ENCODE measurements at places on chromosomes 5 and 9.

GRCh38 chr9:92589923-92590322, 54.1 kb upstream of the ECM2 start:
- no peak for DNase-seq

GRCh38 chr5:2200261-2200950, 317.7 kb upstream of the IRX4 start:
- DNase-seq: no peak

DNA sequence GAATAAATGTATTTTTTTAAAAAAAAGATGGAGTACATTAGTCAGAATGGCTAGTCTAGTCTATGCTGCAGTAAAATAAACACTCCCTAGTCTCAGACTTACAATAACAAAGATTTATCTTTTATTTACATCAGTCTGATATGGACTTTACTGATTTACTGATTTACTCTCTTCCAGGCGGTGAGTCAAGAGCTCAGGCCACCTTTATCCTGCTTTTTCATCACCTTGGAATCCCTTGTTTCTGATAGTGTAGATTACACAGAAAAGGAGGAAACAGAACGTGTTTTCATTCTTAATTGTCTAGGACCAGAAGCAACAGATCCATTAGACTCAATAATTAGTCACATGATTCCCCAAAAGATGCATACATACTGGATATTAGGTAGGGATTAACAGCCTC, 290.1 kb upstream of the TRPC7 start:
- no peak for DNase-seq

DNA sequence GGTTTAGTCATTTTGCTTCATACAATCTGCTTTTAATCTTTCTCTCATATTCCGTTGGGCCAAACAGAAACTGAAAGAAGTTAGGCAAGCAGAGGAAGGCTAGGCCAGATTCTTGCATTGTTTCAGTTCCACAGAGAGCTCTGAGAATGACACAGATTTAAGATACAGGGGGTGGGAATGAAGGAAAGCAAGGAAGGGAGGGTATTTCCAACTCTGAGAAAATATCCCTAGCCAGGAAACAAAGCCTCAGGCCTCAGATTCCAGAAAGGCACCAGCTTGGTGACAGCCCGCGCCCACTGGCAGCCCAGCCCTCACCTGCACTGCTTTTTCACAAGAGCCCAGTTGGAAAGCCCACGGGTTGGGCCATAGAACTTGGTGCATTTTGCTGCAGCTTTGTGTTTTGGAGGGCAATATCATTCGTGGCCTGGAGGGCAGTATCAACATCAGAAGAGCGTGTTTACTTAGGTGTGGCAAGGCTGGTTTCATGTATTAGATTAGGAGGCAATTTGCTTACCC, 63.5 kb downstream of the ENC1 start:
- DNase-seq: no peak

GRCh38 chr9:133558191-133559126, 24.0 kb downstream of the ADAMTSL2 start:
- peak; percentile 57 for DNase-seq

DNA sequence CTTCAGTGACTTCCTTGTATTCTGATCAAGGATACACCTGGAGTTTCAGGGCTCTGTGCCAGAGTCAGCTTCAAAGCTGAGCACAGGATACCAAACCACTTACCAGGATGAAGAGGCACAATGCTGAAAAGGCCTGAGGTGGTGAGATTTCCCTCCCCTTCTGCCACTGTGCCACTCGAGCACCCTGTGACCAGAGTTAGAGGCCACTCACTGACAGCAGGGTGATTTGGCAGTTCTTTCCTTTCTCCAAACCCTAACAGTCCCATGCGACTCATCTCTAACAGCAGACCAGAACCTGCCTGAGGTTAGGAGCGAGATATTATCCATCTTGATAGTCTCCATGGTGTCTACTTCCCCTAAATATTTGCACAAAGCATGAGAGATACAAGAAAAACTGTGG, 1.8 kb downstream of the PLGRKT start:
- no peak for DNase-seq

DNA sequence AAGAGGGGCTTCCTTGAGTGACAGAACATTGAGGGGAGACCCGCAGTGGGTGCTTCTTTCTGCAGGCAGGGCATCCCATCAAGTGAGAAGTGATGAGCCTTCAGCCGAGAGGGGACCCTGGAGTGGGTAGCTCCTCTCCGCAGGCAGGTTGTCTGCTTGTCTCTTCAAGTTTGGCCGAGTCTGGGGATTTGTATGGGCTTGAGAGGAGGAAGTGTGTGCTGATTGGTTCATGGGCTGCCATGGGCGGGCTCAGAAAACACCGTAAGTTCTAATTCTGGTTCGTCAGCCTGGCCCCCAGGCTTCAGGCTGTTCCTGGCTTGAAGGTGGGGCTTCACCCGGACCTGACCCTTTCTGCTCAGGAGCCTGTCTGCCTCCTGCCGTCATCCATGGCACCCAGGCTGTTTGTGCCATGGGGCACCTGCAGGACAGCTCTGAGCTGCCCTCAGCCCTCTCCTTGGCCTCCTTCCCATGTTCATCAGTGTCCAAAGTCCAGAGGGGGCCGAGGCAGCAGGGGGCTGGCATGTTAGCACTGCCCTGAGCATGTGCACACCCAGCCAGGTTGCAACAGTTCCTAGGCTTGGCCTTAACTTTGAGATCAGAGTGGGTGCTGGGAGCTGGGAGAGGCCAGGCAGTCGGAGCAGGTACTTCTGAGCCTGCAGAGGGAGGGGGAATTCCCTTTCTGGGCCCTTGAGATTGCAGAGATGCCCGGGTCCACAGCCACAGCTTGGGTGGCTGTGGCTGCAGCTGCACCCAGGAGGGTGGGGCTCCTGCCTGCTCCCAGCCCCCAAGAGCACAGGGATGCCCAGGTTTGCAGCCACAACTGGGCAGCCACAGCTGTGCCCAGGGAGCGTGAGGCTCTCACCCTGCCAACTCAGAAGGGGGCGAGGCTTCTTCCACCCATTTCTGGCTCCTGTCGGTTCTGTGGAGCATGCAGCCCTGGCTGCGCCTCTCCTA, 13.5 kb upstream of the DHFR start:
- no peak for DNase-seq

- no peak for DNase-seq
Observed at GRCh38 chr9:87016681-87017080, 69.4 kb upstream of the GAS1 start.

DNA sequence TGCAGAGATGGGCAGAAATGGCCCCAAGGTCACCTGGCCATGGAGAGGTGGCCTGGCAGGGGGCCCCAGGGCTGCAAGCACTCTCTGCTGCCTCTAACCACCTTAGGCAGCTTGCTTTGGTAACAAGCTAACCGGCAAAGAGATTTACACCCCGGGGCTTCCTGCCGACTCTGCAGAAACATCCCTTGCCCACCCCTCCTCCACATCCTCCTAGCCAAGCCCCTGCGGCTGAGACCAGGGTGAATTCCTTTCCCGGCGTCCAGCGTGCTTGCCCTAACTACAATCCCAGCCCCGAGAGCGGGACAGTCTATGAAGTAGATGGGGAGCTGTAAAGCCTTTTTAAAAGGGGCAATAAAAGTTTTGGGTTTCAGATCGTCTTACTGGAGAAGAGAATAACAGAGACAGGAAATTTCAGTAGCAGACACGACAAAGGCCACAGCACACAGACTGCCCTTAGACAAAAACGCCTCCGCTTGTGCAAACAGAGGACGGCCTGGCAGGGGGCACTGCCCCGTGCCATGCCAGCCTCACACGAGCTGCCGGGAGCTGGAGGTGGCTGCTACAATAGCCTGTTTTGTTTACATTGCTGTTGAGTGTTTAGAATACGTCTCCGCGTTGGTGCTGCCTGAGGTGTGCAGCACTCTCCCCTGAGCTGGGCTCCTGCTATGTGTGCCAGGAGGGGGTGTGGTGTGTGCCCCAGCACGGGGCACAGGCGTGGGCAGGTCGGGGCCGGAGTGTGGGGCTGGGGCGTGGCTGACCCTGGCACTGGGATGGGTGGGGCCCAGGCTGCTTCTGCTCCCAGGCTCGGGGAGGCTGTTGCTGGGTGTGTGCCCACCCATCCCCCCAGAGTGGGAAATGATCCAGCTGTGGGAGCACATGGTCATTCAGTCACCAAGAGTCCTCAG, 15.3 kb downstream of the MYMK start:
- peak; percentile 28 for DNase-seq

DNA sequence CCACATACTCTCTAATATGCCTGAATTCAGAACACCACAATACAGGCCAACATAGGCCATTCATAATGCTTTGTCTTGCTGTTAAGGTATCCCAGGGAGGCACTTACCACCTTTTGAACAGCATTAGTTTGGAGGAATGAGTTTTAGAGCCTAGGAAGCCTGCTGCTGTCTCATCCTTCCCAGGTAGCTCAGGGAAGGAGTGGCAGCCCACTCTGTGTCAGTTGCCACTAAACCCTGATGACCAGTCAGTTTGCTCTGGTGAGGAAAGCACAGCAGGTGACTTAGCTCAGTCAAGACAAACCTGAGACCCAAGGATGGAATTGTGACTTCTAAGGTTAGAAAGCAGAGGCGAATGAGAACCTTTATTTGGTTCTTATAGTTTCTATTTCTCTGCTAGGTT, 337.4 kb upstream of the ATP10B start:
- no peak for DNase-seq

- DNase-seq: no peak
Observed at GRCh38 chr5:140324617-140325241, 21.7 kb downstream of the HBEGF start.

- peak; percentile 77 for DNase-seq
Observed at GRCh38 chr5:36365896-36366295, 64.2 kb upstream of the RANBP3L start.

DNA sequence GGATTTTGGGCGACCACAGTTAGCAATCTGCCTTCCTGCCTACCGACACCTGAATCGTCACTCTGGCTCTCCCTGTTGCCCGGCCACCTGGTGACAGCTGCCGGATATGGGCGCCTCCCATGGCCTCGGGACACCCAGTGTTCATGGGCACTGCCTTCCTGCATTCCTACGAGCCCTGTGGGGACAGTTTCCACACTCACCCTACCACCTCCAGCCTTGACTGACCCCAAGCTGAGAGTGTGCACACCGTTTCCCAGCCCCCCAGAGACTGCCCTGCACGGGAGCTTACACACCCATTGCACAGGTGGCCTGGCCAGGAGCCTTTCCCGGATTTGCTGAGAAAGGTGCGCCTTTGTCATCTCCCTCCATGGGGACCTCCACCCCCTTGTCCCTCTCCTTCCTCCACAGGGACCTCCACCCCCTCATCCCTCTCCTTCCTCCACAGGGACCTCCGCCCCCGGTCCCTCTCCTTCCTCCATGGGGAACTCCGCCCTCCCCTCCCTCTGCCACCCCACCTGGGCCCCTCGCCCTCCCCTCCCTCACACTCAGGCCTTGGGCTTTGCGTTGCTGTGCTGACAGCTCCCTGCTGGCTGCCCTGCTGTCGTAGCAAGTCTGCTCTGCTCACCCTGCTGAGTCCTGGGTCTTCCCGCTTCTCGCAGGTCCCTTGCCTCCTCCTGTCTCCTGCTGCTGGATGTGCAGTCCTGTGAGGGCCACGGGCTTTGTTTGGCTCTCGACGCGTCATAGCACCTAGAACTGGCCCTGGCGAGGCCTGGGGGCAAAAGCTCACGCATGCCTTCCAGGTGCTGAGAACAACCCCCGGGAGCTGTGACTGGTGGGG, 48.4 kb downstream of the MRPL36 start:
- DNase-seq: no peak

DNA sequence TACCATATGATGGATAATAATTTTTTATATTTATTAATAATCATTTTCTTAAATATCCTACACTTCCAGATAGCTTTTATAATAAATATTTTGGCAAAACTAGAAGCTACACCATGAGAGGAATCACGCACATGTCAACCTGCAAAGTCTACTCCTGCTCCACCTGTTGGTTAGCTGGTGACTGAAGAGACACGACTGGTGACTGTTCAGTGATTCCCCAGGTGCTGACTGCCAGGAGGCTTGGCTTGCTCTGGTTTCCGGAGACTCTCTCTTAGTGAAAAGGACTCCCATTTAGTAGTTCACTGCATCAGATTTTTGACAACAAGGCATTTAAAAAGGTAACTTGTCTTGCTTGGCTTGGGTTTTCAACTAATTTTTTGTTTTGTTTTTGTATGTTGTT, 20.9 kb downstream of the GZMA start:
- no peak for DNase-seq

DNA sequence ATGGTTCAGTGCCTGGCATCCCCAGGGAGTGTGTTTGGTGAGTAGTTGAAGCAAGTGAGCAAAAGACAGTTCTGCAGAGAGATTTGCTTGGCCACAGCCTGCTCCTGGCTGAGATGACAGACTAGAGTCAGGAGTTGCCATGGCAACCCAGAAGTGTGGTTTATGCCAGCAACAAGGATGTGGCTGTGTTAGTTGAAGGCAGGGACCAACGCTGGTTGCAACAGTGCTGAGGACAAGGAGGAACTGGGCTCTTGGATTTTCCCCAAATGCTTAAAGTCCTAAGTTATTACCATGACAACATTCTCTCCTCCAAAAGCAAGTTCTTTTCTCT, 2.7 kb downstream of the NXNL2 start:
- peak; percentile 91 for DNase-seq

GRCh38 chr9:109597496-109597895, 99.4 kb upstream of the PTPN3 start:
- DNase-seq: peak; percentile 58

DNA sequence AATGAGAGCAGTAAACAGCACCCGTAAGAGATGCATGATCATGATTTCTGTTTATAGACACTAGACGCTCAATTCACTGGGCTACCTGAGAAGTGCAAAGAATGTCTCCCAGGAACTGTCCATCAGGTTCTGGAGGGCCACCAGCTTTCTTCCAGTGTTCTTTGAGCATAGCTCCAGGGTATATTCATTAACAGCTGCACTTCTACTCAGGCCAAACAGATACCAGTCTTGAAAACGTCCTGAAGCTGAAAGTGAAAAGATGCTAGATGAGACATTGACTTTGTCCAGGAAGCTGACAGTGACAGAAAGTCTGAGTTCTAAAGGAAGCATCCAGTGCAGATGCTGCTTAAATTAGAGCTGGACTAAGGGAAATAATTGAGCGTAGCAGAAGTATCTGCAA, 488.7 kb upstream of the TYRP1 start:
- no peak for DNase-seq

DNA sequence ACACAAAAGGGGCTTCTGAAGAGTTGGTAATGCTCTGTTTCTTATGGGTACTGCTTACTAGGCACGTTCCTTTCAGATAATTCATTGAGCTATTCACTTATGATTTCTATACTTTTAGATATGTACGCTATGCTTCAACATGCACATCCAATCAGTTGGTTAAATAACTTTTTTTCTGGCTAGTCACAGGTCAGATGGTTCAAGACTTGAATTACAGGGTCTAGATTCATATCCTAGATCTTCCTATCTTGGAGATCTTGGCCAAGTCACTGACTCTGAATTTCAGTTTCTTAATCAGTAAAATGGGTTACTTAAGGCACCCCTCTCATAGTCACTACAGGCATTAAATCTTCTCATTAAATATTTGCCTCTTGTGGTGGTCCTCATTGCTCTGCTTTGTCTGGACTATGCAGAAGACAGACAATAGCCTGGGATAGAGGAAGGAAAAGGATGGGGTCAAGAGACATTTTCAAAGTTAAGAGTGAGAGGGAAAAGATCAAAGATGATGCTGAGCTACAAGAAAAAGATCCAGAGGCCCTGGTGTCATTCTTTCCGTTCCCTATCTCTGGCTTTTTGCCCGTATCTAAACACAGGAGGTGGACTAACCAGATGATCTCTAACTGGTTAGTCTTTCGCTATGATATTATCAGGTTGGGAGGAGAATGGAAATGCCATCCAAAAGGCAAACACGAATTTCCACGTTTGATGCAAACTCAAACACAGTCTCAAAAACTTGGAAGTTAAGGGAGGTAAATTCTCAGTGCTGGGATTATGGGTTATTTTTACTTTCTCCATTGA, 1.8 kb upstream of the CCDC180 start:
- DNase-seq: no peak

Measured in hematopoietic multipotent progenitor cell (in vitro differentiated cells).